ENCODE measurements at places on chromosomes 7 and 10. TPM values are rescaled to one million over a fixed set of nuclear protein-coding genes. Genes with fewer than 3 reads are reported as not detected.

DNA sequence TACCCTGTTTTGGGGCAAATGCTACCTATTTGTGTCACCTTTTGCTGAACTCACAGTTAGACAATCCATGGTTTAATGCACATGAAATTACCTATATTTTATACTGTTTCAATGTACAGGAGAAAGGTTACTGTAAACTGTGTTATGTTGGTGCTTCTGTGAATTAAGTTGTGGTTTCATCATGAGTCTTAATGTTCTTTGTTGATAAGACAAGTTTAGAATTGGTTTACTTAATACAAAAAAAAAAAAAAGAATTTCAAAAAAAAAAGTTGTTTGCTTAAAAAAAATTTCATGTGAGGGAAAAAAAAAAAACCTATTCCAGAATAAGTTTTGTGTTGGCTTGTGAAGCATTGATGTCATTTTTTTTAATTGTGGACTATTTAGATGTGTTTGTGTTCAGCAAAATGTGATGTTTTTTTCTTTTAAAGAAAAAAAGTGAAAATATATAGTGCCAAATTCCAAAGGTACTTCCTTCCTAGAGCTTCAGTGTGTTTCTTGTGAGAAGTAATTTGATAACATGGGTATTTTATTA lies 280.3 kb downstream of the USP6NL start:
- no peak for DNase-seq

DNA sequence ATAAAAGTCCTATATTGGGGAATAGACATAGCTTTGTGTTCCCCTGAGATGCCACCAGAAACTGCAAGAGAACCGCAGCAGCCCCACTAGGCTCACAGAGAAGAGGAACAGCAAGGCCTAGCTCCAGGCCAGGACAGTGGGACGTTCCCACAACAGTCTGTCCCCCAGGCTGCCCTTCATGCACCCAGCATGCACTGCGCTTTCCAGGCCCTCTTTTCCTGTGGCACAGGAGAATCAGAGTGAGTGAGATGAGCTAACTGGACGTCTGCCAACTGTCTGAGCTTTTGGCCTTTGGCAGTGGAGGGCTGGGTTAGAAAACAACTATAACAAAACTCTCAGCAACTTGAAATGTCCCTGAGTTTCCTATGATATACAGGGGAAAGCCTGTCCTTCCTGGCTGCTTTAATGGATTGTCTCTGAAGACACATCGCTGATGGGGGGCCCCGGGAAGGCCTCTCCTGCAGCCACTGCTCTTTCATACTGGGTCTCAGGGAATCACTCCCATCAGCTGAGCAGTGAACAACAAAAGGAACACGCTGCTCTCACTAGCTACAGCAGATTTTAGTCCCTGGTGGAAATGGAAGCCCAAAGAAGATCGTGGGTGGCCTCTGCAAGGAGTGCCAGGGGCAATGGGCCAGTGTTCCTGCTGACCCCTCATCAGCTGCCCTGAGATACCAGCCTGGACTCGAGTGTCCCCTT lies 53.5 kb downstream of the PODXL start:
- DNase-seq = peak; percentile 83

UBN2 gene
- 3.1 TPM for polyA plus RNA-seq

SCIN gene
- polyA plus RNA-seq = 0.20 TPM

DNA sequence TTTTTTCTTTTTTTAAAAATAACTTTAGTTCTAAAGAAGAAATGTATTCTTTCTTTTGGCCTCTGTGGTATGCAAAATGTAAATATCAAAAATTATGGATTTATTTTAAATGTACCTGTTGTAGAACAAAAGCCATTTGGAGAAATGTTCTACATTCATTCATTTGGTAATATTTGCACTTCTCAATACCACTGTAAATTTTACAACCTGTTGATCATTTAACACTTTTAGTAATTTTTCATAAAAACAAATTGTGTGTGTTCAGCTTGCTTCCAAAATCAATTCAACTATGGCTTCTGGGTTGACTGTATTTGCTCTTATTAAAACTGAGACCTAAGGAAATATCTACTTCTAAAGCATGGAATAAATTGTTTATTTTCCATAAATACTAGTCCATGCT lies 2.3 kb upstream of the IGF2BP3 start:
- DNase-seq = no peak

IDI2 gene
- polyA plus RNA-seq = 0.23 TPM

Data from right cardiac atrium (tissue), 5 donors.